KG1 (cell line): ENCODE measurements at places on chromosomes 13 and 19.

- no peak for DNase-seq
These were observed 2.0 kb upstream of the USF2 start for GRCh38 chr19:35266520-35267352.

- DNase-seq, result no peak
These were observed 1494.7 kb downstream of the UQCRFS1 start for GRCh38 chr19:27718234-27718633.

GRCh38 chr19:16527971-16528521 is 14.2 kb downstream of the CHERP start:
- no peak for DNase-seq

DNA sequence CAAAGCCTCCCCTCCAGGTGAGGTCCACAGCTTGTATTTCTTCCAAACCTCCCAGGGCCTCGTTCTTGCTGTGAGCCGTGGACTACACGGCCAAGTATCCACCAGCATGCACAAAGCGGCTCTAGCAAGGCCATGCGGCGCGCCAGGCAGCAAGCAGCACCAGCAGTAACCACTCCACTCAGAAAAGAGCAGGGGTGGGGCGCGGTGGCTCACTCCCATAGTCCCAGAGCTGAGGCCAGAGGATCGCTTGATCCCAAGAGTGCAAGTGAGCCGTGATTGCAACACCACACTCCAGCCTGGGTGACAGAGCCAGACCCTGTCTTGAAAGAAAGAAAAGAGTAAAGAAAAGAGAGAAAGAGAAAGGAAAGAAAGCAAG is 4.7 kb downstream of the CCDC8 start:
- no peak for DNase-seq

DNA sequence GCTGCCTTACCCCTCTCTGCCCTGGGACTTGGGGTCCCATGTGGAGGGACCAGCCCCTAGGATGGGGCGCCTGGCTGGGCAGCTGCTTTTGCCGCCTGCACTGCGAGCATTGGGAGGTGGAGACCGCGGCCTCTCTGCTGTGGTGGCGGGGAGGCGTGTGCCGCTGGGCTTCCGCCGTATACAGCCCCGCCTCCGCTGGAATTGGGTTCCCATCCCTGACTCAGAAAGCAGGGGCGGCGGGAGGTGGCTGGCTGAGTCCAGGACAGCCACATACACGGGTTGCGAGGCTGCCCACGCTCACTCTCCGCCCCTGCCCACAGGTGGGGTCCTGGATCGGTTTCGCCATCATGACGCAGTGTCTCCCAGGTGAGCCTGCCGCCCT is 6.6 kb downstream of the NDUFB7 start:
- DNase-seq, result no peak

DNA sequence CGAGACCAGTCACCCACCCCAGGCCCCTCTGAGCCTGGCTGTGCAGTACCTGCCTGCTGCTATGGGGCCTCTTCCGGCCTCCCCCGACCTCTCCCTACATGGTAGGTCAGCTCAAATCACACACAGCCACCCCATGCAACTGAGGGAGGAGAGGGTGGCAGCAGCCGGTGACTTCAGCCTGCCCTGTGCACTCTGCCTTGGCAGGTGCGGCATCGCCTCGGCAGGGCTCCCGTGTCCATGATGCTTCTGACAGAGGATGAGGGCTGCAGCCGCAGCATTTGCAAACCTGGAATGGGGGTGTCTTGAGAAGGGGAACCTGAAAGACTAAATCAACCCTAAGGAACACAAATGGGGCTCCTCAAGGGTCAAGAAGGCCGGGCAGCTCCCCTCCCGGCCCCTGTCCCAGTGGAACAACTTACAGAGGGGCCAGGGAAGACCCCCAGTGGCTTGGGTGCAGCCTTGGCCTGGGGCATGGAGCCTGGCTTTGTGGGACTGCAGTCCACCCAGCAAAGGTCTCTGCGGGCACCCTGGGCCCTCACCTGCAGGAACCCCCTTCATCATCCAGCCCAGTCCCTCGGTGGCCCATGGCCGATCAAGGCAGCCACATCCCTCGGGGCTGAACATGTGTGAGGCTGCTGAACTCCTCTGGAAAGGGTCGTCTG is 6.7 kb downstream of the TEX29 start:
- DNase-seq, result no peak

GRCh38 chr13:48302871-48303358 is 636 bp upstream of the RB1 start:
- no peak for DNase-seq

DNA sequence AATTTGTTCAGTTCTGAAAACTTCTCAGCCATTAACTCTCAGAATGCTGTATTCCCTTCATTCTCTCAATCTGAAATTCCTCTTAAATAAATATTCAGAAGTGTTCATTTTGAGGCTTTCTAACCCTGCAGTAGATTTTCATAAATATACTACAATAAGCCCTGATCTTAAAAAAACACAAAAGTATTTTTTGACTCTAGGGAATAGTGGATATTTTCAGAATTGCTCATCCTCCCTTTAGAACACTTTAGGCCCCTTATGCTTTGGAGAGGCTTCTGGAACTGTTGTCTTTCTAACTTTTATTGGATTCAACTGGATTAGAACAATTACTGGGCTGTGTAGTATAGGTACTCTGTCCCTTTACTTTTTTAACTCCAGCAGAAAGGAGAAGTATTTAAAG is 1662.6 kb upstream of the MIR17HG start:
- no peak for DNase-seq

GRCh38 chr13:46387064-46387851 is at the start of gene RUBCNL:
TSS of gene RUBCNL (minus strand) at chr13:46387252. CDS start at chr13:46372475, 14,777 bp downstream.
- DNase-seq, result no peak

- no peak for DNase-seq
These were observed 3.9 kb downstream of the RANBP3 start for GRCh38 chr19:5973867-5974635.

DNA sequence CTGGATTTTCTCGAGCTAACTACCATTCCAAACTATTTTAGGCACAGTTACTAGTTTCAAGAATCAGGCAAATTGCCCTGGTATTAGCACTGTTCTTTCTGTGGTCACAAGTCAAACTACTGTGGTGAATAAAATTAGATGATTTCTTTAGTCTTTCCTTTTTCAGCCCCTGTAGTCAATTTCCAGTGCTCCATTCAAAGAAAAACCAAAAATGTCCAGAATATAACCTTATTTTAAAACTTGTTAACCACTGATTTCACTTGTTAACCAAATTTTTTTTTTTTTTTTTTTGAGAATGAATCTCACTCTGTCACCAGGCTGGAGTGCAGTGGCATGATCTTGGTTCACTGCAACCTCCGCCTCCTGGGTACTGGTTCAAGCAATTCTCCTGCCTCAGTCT is 50.6 kb upstream of the USPL1 start:
- DNase-seq, result no peak

GRCh38 chr13:94454906-94455305 is 24.6 kb downstream of the DCT start:
- DNase-seq, result no peak

GRCh38 chr19:6750062-6750461 is 10.6 kb downstream of the TRIP10 start:
- no peak for DNase-seq

- DNase-seq, result no peak
These were observed 1.4 kb upstream of the CD209 start for GRCh38 chr19:7748756-7749155.

DNA sequence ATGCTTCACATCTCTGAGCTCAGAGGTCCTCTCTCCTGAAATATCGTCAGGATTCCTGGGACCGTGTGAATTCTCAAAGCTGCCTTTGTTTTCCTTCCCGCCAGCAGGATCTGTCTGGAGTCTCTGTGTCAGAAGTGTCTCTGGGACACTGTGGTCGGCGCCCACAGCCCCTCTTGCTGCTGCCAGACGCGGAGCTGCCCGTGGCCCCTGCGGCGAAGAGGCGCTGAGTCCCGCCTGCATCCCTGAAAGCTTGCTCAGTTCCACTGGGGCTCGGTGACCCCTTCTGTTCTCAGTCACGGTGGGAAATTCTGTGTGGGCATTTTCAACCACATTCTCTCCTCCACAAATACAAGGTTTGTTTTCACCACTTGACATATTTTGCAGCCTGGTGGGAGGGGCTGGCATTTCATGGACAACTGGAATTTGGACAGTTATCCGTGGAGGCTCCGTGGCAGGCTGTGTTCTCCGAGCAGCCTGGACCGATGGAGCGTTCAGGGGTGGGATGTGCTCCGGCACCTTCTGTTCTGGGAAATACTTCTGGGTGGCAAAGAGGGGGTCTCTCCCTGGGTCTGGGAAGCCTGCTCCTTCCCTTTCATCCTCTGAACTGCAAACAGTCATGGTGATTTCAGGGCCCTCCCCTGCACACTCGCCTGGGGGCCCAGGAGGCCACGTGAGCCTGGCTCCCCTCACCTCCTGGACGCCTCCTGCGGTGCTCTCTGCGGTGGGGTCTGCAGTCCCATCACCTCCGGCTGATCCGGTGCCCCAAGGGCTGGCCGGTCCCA is 42.6 kb upstream of the GRTP1 start:
- no peak for DNase-seq

DNA sequence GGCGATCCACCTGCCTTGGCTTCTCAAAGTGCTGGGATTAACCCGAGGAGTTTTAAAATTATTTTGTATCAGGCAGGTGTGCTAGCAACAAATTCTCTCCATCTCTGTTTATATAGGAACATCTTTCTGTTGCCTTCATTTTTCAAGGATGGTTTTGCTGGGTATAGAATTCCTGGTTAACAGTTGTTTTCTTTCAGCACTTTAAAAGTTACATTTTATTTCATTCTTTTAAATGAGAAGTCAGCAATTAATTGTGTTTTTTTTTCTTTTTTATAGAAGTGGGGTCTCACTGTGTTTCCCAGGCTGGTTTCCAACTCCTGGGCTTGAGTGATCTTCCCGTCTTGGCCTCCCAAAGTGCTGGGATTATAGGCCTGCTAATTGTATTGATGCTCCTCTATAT is 44.0 kb downstream of the DPF1 start:
- DNase-seq, result no peak

DNA sequence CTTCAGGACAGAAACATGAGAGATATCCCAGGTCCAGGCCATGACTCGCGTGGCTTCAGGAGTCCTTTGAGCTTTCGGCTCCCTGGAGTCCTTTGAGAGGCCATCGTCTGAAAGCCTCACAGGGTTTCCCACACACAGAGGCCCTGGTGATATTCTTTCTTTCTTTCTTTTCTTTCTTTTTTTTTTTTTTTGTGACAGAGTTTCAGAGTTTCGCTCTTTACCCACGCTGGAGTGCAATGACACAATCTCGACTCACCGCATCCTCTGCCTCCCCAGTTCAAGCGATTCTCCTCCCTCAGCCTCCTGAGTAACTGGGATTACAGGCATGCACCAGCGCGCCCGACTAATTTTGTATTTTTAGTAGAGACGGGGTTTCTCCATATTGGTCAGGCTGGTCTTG is 5.5 kb downstream of the SIN3B start:
- no peak for DNase-seq

DNA sequence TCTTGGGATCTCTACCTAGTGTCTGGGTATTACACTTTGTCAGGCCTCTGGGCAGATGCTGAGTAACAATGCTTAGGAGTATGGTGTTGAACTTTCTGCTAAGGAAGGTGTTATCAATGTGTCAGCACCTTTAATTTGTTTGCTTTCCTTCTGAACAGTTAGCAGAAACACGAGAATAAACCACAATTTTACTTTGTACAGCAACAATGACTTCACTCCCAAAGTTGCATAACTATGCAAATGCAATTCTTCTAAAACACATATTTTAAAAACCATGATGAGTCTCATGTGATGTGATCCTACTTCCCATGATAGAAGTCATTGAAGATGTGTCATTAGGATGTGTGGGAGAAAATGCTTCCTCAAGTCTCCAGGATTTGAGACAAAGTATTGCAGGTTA is 155.0 kb downstream of the POSTN start:
- DNase-seq, result no peak

DNA sequence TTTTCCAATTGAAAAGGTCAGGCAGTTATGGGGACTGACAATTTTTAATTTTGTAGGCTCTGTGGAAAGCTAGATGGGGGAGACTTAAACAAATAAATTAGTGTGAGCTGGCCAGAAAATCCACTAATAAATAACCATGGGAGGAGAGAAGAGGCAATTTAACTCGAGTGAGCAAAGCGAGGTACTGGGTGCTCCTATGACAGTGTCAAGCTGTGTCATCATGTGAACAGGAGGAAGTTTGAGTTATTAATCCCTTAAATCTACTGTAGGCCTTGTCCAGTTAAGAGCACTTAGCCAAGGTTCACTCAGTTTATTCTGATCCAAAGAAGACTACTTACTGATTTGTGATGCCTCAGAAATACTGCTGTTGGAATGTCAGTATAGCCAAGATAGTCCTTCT is 122.8 kb downstream of the OXGR1 start:
- no peak for DNase-seq

DNA sequence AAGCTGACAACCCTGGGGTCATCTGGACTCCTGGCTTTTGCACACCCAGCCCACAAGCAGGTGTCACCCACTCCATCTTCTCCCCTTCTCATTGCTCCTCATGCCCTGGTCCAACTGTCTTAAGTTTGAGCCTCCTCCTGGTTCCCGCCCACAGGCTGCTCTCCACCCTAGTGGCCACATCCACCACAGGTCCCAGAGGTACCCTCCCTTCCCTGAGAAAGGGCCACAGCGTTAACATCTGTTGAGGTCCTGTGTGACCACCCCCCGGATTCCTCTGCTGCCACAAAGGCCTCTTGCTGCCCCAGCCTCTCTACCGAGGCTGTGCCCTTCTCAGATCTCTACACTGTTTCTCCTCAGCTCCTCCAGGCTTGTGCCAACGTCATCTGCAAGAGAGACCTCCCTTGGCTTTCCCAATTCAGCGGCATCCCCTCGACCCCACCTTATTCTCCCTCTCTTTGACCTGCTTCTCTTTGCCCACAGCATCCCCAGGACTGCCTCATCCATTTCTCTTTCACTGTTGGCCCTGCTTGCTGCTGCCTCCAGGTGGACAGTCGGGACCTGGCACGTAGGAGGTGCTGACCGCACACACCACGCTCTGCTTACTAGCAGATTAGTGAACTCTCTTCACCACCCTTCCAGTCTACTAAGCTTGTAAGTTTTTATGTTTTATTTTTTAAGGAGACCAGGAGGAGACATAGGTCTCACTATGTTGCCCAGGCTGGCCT is 33.3 kb downstream of the SUGP2 start:
- no peak for DNase-seq

- DNase-seq, result no peak
These were observed 87.5 kb downstream of the ING1 start for GRCh38 chr13:110801044-110801443.

- DNase-seq, result no peak
These were observed 481 bp downstream of the ALOX5AP start for GRCh38 chr13:30735872-30736175.

- DNase-seq, result no peak
These were observed 20.3 kb downstream of the XPO4 start for GRCh38 chr13:20882206-20882605.

DNA sequence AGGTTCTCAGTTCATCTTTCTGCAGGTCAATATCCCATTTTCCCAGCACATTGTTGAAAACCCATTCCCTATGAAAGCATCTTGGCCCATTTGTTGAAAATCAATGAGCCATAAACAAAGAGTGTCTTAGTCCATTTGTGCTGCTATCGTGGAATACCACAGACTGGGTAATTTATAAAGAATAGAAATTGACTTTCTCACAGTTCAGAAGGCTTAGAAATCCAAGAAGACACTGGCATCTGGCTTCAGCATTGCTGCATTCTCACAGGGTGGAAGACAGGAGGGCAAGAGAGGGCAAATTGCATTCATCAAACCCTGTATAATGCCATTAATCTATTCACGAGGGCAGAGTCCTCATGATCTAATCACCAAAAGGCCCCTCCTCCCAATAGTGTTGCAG is 34.1 kb downstream of the ZNF823 start:
- no peak for DNase-seq

- no peak for DNase-seq
These were observed 43.1 kb upstream of the CNMD start for GRCh38 chr13:52782471-52783448.
